Pancreas (tissue), 10 donors: ENCODE measurements at places on chromosomes 16 and 17. TPM values are rescaled to one million over a fixed set of nuclear protein-coding genes. Genes with fewer than 3 reads are reported as not detected.
A peak's percentile ranks its signal among the peaks of the same experiment; 100 is the strongest.

The PRSS21 gene
- total RNA-seq = not detected

The SGSM2 gene
- 30.4 TPM for total RNA-seq

The CHD9 gene
- 23.5 TPM for total RNA-seq

The CFAP97D1 gene
- total RNA-seq = 0.06 TPM

The C16orf92 gene
- total RNA-seq = not detected

The KRTAP2-3 gene
- total RNA-seq = not detected

The SCIMP gene
- total RNA-seq = 0.09 TPM

The ADORA2B gene
- 1.1 TPM for total RNA-seq

The CLDN7 gene
- 88.0 TPM for total RNA-seq

DNA sequence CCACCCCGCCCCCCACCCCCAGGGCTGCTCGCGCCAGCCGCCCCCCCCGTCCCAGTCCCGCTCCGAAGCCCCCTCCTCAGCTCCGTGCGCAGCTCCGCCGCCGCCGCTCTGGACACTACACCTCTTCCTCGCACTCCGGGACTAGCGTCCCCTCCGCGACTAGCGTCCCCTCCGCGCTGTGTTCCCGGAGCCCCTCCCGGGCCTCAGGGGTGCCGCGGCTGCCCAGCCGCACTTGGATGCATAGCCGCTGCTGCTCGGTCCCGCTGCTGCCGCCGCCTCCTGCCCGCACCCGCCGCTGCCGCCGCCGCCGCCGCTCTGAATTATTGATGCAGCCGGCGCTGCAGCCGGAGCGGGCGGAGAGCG, at the start of gene CBLN1:
Gene CBLN1 (minus strand): TSS at position 359 of the 363 bp plus-strand sequence. CDS start 373 bp downstream, outside the sequence.
- no peak for DNase-seq

- DNase-seq = no peak
Measured at GRCh38 chr16:68999114-68999513, 106.3 kb upstream of the HAS3 start.

GRCh38 chr16:29834079-29834478, 13.8 kb downstream of the MVP start:
- no peak for DNase-seq

GRCh38 chr16:9465161-9465560, 373.7 kb downstream of the HAPSTR1 start:
- no peak for DNase-seq

DNA sequence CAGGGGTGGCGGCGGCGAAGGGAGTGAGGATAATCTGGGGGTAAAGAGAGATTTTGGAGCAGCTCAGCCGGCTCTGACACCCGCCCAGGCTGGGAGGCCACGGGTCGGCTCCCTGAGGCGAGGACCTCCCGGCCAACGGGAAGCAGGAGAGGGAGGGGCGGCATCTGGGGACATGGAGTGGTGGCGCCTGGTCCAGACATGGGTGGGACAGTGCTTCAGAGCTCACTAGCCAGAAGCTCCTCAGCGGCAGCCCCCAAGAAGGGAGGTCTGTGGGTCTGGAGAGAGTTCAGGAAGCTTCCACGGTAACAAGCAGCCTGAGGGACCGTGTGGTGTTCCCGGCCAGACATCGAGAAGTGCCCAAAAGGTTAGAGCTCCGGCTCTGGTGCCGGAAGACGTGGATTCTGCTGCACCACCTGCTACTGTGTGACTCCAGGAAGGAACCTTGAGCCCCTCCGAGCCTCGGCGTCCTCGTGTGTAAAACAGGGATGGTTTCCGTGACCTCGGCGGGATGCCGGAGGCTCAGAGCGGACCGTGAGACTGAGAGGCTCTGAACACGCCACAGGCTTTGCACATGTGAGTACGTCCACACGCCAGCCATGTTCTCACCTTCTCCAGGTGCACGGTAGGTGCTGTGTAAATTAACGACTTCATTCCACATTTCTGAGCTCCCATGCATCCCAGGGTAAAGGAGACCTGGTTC, 56.9 kb downstream of the TIMM22 start:
- no peak for DNase-seq

DNA sequence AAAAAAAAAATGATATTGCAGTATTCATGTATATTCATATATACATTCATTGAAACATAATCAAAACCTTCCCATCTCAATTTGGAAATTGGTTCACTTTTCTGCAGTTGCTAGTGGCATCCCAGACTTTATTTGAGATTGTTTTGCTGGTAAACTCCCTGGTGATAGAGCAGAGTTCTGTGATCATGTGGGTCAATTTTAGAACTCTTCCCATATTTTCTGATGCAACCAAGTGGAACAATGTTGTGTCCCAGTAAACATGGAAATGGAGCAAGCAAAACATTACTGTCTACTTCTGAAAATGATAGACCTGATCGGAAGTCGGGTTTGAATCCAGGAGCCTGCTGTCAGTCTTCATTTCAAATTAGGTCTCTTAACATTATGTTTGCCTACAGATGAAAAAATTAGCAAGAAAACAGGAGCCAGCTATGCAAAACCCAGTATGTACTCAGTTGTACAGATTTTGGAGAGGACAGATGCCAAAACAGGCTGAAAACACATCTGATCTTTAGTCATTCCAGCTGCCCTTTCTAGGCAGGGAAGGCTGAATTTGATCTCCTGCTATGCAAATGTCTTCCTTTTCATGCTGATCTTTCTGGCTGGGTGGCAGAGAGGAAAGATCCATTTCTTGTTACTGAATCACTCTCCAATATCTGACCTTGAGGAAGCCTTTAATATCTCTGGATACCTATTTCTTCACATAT, 786.6 kb upstream of the SOX9 start:
- no peak for DNase-seq

GRCh38 chr16:21263640-21264570, 14.2 kb downstream of the CRYM start:
- no peak for DNase-seq

- DNase-seq = peak; percentile 54
Measured at GRCh38 chr16:86519649-86520316, 9.5 kb downstream of the FOXF1 start.

DNA sequence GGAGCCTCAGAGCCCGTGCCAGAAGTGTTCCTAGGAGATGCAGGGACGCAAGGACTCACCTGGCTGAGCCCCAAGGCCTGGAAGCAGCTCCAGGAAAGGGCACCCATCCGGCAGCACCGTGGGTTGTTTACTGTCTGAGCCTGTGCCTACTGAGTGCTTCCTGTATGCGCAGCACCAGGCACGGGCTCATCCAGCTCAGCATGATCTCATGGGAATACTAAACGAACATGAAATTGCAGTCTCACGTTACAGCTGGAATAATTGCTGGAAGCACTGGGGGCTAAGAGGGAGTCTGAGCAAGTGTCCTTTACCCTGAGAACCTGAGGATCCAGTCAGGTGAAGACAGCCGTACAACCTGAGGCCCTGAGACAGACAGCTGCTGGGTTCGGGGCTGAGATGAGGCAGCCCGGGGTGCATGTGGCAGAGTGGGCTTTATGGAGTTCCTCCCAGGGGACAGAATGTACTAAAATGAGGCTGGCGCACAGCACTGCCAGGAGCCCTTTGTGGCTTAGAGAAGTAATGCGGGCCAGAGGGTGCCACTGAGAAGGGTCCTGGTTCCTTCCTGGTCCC, 5.4 kb downstream of the CTRL start:
- DNase-seq = peak; percentile 79

DNA sequence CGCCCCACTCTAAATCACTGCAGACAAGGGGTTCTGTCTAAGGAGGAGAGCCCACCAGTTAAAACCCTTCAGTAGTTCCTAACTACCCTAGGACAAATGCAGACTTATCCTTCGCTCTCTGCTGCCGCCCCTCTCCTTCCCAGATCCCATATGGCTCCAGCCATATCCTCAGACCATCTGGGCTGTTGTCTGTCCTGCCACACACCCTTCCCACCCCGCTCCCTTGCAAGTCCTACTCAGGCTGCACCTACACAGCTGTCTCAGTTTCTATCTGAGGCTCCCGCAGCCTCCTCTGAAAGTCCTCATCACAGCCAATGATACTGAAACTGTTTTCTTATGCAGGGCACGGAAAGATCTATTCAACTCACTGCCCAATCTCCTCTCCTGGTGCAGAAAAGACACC, 720 bp upstream of the BCKDK start:
- DNase-seq = no peak

GRCh38 chr16:84121007-84121406, 4.3 kb upstream of the MBTPS1 start:
- DNase-seq = no peak

DNA sequence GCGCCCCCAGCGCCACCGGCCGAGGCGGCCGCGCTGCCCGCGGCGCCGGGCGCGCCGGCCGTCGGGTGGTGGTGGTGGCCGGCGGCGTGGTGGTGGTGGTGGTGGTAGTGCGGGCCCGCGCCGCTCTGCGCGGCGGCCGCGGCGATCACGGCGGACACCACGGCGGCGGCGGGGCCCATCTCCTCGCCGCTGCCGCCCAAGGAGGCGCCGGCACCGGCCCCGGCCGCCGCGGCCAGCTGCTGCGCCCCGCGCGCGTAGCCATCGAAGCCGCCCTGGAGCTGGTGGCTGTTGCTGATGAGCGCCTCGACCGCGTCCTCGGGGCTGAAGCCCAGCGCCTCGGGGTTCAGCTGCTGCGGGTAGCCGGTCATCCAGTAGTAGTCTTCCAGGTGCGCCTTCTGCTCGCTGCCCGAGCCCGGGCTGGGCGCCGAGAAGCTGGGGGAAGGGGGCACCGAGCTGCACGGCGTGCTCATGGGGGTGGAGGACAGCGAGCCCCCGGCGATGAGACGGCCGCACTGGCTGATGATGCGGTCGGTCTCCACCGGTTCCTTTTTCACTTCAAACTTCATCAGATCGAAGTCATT, 1.2 kb downstream of the MAF start:
- DNase-seq = no peak

DNA sequence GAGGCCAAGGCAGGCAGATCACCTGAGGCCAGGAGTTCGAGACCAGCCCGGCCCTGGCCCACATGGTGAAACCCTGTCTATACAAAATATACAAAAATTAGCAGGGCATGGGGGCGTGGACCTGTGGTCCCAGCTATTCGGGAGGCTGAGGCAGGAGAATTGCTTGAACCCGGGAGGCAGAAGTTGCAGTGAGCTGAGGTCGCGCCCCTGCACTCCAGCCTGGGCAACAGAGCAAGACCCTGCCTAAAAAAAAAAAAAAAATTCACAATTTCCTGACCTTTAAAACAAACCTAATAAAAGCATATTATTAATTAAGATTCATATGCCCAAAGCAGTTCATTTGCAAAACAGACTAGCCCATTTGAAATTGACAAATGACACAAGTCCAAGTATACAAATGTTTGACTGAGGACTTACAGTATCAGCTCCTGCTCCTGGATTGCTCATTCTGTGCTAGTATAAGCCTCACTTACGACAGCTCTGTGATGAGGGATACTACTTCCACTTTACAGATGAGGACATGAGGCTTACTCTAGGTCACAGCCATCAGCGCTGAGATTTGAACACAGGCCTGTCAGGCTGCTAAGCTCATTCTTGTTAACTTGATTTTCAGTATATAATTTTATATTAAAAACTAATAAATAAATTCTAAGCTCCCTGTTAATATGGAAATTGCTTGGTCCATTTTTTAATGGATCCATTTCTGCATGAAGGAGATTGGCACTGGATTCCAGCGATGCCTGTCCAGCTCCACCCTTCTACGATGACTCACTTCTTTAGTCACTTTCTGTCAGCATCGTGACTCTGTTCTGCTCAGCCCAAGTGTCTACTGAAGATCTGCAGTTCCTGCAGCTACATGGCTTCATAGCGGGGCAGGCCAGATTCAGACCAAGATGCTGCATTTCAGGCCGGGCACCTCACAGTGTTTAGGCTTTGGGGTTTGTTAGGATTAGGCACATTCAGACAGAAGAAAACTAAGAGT, 88.2 kb downstream of the WDR59 start:
- DNase-seq = no peak

DNA sequence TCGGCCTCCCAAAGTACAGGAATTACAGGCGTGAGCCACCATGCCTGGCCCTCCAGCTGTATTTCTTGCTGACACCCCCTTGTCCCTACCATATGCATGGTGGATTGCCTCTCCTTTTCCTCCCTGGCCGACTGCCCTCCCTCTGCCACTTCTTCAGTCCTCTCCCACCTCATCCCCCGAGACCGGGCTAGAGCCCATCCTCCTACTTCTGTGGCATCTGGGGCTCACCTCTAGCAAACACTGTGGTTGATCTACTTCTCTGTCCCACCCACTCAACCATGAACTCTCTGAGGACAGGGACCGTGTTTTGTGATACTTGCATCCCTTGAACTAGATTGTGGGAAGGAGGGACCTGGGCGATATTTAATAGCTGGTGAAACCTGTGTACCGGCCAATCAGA, 7.5 kb upstream of the AXIN2 start:
- no peak for DNase-seq

DNA sequence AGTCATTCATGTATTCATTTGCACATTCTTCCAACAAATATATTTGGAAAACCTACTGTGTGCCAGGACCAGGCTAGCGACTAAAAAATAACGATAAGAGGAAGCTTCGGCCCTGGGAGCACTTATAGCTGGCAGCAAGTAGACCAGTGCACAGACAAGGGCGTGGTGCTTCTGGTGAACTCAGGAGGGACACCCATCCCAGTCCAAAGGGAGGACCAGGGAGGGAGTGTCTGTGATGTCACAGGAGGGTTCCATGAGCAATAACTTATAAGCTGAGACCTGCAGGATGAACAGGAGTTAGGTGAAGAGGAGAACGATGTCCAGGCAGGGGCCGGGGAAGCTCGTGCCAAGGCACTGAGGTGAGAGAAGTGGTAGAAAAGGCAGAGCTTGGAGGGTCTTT, 17.4 kb upstream of the PHOSPHO1 start:
- DNase-seq = no peak

GRCh38 chr17:79311373-79311772, 236.7 kb downstream of the ENGASE start:
- no peak for DNase-seq

GRCh38 chr16:24255456-24256371, at the start of gene CACNG3:
Gene CACNG3, plus strand, starts transcription at chr16:24256335. Its CDS starts 420 bp downstream, at chr16:24256755.
- peak; percentile 37 for DNase-seq

DNA sequence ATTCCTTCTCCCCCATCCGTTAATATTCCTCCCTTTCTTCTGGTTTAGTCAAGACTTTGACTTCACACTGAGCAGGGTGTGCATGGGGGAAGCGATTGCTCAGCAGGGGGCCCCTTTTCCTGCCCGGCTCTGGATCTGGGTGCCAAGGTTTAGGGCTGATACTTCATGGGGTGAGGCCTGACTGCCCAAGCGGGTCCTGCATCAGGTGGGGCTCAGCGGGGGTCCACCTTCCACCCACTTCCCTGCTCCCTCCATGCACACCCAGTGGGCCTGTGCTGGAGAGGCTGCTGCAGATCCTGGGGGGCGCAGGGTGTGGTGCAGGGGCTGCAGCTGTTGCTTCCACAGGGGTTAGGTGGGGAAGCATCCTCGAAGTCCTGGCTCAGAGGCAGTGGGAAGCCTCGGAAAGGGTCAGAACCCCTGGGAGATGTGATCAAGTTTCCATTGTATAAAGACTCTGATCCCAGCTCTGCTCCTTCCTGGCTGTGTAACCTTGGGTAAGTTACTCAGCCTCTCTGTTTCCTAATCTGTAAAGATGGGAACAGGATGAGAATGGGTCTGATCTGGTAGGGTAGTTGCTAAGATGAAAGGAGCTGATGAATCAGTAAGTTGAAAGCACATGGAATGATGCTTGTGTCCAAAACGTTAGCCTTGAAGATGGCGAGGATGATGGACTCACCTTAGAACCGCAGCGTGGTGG, 53.3 kb downstream of the MGAT5B start:
- DNase-seq = no peak
